Activated CD4-positive, alpha-beta T cell treated with anti-CD3 and anti-CD28 coated beads, Interleukin-2, amount 10 ng/mL, durations not matched to agents 24 days and 14 days (primary cell): ENCODE measurements at places on chromosomes 12 and 14. TPM values are rescaled to one million over a fixed set of nuclear protein-coding genes. Genes with fewer than 3 reads are reported as not detected.

DNA sequence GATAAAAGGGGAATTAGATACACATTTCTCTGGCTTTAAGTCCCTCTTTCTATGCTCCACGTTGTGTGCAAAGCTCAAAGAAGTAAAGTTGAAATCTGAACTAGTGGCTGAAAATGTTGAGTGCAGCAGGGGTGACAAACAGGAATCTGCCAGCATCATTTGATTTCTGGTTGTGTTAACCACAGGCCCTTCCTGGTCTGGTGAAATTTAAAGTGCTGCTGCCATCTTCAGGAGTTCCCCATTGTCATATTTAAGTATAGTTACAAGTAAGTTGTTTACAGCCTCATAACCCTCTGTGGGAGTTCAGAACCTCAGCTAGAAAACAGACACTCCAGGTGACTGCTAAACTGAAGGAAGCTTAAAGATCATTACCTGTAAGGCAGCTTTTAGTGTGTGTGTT is 90.9 kb upstream of the CCDC196 start:
- H3K36me3 ChIP-seq: no peaks in the 10 kb centered on the region
- DNase-seq: peak; percentile 84
- peaks cover 6% of the 10 kb centered on the region for H3K4me1 ChIP-seq
- no peak overlapping the region for H3K4me3 ChIP-seq
- peaks cover 17% of the 10 kb centered on the region for H3K27me3 ChIP-seq
- H3K27ac ChIP-seq: no peak overlapping the region

The KLRK1 gene
- total RNA-seq: not detected in 2 replicates

The PARP11 gene
- total RNA-seq: 11.4 and 14.8 TPM in 2 replicates

DNA sequence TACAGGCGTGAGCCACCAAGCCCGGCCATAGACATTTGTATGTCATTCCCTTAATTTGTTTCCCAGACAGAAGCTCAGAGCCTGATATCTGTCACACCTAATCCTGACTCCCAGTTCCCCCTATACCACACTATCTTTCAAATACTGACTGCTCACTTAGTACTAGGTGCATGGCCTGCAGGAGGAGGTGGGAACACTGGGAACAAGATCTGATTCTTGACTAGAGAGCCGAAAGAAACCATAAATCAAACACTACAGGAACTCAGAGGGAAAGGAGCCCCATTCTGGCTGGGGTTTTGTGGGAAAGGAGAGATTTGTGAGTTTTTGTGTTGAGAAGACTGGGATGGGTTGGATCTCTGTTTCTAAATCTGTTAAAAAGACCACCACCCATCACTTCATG is 4.9 kb downstream of the KHNYN start:
- peaks cover 67% of the 10 kb centered on the region for H3K36me3 ChIP-seq
- H3K4me1 ChIP-seq: peaks cover 55% of the 10 kb centered on the region
- no peak overlapping the region for H3K4me3 ChIP-seq
- no peak for DNase-seq

DNA sequence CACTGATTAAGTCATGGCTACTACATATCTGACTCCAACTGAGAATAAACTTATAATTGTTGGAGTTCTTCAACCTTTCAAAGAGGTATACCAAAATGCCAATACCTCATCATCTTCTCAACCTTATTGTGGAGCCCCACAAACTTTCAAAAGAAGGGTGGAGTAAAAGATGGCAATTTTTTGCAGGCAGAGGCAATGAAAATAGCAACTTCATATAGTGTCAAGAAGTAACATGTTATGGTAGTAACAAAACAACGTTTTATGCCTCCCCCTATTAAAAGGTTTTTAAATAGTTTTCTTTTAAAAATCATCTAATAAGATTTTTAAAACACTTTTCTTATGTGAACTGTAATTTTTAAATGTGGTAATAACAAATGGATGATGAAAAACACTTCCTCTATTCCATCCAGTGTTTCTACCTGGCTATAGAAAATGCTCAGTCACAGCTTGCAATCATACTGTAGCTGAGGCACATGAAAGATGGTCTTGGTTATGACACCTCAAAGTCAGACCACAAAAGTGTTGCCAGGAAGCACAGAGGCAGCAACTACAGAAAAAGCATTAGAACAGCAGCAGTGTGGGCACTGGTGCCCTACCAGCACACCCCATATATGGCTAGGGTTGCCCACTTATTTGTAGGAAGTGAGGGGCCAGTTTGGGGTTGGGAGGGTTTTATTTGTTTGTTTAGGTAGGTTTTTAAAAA is 7.0 kb downstream of the PPP1R12A start:
- no peaks in the 10 kb centered on the region for H3K27me3 ChIP-seq
- peaks cover 2% of the 10 kb centered on the region for H3K36me3 ChIP-seq
- peak; percentile 84 for DNase-seq
- peak overlapping the region; percentile 23 for H3K4me3 ChIP-seq
- peak overlapping the region; percentile 46 for H3K27ac ChIP-seq
- peaks cover 36% of the 10 kb centered on the region for H3K4me1 ChIP-seq

The TMEM229B gene
- 2.4 and 2.7 TPM in 2 replicates for total RNA-seq

GRCh38 chr14:92625213-92625612 is 111.6 kb downstream of the RIN3 start:
- H3K4me3 ChIP-seq: no peak overlapping the region
- no peak for DNase-seq
- H3K4me1 ChIP-seq: peaks cover 4% of the 10 kb centered on the region
- peaks cover 38% of the 10 kb centered on the region for H3K36me3 ChIP-seq

DNA sequence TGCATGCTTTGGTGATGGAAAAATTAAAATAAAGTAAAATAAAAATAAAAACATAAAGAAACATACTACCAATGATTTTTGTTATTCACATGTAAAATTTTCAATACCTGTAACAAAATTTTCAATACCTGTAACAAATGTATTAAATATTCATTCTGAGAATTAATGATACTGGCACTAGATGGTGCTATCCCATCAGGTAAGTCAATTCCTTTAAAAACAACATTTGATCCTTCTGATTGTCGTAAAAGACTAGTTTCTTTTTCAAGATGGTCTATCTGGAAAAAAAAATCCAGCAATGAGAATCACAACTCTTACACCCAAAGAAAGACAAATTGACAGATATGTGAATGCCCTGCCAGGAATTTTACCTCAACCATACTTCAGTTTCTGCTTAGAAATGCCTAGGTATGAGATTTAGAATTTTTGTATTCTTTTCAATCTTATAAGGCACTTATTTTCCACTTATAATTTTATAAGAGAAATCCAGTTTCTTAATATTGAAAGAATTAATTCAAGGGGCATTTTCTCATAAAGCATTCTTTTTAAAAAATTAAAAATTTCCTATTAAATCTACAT is 30.7 kb downstream of the CEP290 start:
- no peak for DNase-seq
- H3K4me1 ChIP-seq: no peaks in the 10 kb centered on the region
- H3K36me3 ChIP-seq: peaks cover 25% of the 10 kb centered on the region
- no peak overlapping the region for H3K4me3 ChIP-seq

- DNase-seq: no peak
- H3K36me3 ChIP-seq: no peaks in the 10 kb centered on the region
- H3K27me3 ChIP-seq: peaks cover 12% of the 10 kb centered on the region
- no peak overlapping the region for H3K27ac ChIP-seq
Measured at GRCh38 chr14:54593860-54594259, 26.9 kb downstream of the SAMD4A start.

GRCh38 chr12:40691913-40692764 is at the start of gene CNTN1:
TSS of gene CNTN1 (plus strand) at chr12:40692439.
- H3K4me3 ChIP-seq: no peak within 1 kb of the TSS
- DNase-seq: no peak
- no peaks in the 10 kb centered on the region for H3K36me3 ChIP-seq
- peaks cover 27% of the 10 kb centered on the region for H3K27me3 ChIP-seq
- H3K4me1 ChIP-seq: no peaks in the 10 kb centered on the region

The MEG3 gene
- not detected in 2 replicates for total RNA-seq

DNA sequence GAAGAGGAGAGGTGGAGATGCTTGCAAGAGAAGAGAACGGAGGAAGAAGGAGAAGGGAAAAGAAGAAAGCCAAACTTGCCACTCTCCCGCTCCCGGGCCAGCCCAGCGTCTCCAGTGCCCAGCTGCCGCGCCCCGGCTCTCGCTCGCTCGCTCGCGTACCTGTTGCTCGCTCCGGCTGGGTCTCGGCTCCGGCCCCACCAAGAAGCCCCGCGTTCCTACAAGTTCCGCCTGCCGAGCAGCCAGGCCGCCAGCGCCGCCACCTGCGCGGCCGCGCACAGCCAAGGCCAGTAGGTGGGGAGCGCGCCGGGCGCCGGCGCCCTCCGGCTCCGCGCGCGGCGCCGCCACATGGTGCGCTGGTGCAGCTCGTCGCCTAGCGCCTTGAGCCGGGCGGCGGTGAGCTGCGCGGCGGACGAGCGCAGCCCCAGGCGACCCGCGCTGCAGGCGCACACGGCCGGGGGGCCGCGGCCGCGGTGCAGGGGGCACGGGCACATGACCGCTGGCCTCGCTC is 370 bp downstream of the HRK start:
- H3K36me3 ChIP-seq: no peaks in the 10 kb centered on the region
- H3K4me1 ChIP-seq: peaks cover 25% of the 10 kb centered on the region
- H3K27me3 ChIP-seq: peaks cover 84% of the 10 kb centered on the region
- peak overlapping the region; percentile 76 for H3K4me3 ChIP-seq
- peak overlapping the region; percentile 22 for H3K27ac ChIP-seq

GRCh38 chr12:67645126-67645525 is 3.4 kb upstream of the DYRK2 start:
- H3K27ac ChIP-seq: no peak overlapping the region
- H3K4me1 ChIP-seq: peaks cover 14% of the 10 kb centered on the region
- H3K36me3 ChIP-seq: peaks cover 2% of the 10 kb centered on the region
- no peak overlapping the region for H3K4me3 ChIP-seq
- H3K27me3 ChIP-seq: peaks cover 15% of the 10 kb centered on the region
- DNase-seq: no peak

GRCh38 chr14:68162887-68163286 is 343.3 kb downstream of the RAD51B start:
- no peaks in the 10 kb centered on the region for H3K27me3 ChIP-seq
- no peak for DNase-seq
- H3K4me3 ChIP-seq: no peak overlapping the region
- no peaks in the 10 kb centered on the region for H3K4me1 ChIP-seq

DNA sequence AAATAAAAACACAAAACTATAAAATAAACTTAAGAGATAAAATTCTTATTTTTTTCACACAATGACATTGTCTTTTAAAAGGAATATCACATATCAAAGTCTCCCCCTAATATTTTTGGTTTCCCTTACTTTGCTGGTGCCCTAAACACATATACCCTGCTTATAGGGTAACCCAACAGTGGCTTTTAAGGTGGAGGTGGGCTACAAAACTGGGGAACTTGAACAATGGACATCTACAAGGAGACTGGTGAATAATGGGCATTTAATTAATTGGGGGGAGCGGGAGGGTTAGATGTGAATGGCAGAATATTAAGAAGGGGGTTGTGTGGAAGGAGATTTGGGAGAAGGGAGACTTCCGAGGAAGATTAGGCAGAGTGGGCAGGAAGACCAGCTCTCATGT is 9.6 kb downstream of the B4GALNT1 start:
- no peak overlapping the region for H3K27ac ChIP-seq
- H3K4me3 ChIP-seq: no peak overlapping the region
- DNase-seq: no peak
- H3K4me1 ChIP-seq: peaks cover 29% of the 10 kb centered on the region

The TMEM121 gene
- 9.1 and 10.3 TPM in 2 replicates for total RNA-seq
